ENCODE measurements at places on chromosomes 2 and 18. TPM values are rescaled to one million over a fixed set of nuclear protein-coding genes. Genes with fewer than 3 reads are reported as not detected.

- no peak overlapping the region for H3K4me3 ChIP-seq
- no peak overlapping the region for H3K27ac ChIP-seq
- H3K27me3 ChIP-seq, result peaks cover 8% of the 10 kb centered on the region
- H3K36me3 ChIP-seq, result no peaks in the 10 kb centered on the region
Measured at GRCh38 chr2:118146315-118147283, 58.3 kb downstream of the INSIG2 start.

Gene ICA1L
- 7.5 TPM for total RNA-seq

GRCh38 chr18:70598406-70598805, 309.6 kb downstream of the SOCS6 start:
- H3K4me1 ChIP-seq, result peaks cover 8% of the 10 kb centered on the region
- no peak for DNase-seq
- no peaks in the 10 kb centered on the region for H3K27me3 ChIP-seq
- H3K4me3 ChIP-seq, result no peak overlapping the region
- H3K36me3 ChIP-seq, result peaks cover 6% of the 10 kb centered on the region
- no peak overlapping the region for H3K27ac ChIP-seq

- H3K4me1 ChIP-seq, result peaks cover 16% of the 10 kb centered on the region
- no peak overlapping the region for H3K4me3 ChIP-seq
- H3K27ac ChIP-seq, result no peak overlapping the region
- H3K27me3 ChIP-seq, result peaks cover 41% of the 10 kb centered on the region
Measured at GRCh38 chr18:31648966-31649429, 35.4 kb downstream of the B4GALT6 start.

DNA sequence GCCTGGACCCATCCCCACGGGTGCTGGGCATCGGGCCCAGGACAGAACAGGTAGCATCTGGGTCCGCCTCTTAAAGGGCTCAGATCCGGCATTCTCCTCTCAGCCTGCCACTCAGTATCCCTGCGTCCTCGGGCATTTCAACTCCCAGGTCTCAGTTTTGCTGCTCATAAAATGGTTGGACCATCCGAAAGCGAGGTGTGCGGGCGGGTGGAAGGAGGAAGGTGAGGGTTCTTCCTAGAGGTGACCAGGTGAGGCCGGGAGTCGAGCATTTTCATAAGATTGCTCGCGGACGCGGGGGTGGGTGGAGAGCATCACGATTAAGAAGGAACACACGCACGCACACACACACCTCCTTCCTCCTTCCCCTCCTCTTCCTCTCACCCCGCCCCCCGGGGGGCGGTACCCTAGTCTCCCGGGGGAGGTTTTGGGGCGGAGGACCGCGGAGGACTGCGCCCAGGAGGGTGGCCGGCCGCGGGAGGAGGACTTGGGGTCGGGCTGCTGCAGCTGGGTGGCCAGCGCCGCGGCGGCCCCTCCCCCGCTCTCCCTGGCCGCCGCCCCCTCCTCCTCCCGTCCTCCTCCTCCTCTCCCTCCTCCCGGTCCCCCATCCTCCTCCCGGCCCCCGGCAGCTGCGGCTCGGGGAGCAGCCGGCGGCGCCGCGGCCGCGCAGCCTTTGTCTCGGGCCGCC, 97.9 kb upstream of the GPR45 start:
- H3K4me1 ChIP-seq, result peaks cover 7% of the 10 kb centered on the region
- peak; percentile 45 for DNase-seq
- H3K27ac ChIP-seq, result no peak overlapping the region
- H3K4me3 ChIP-seq, result peak overlapping the region; percentile 63
- H3K27me3 ChIP-seq, result peaks cover 63% of the 10 kb centered on the region
- H3K36me3 ChIP-seq, result no peaks in the 10 kb centered on the region

DNA sequence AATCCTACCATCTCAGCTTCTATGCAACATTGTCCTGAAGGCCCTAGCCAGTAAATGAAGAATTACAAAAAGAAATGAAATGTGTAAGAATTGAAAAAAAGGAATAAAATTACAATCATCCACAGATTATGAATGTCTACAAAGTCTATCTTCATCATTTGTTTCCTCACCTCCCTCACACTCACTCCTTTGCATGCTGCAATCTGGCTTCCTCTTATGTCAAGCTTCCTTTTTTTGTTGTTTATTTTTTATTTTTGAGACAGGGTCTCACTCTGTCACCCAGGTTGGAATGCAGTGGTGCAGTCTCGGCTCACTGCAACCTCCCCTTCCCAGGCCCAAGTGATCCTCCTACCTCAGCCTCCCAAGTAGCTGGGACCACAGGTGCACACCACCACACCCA, 129.0 kb downstream of the CABYR start:
- no peak overlapping the region for H3K27ac ChIP-seq
- peaks cover 3% of the 10 kb centered on the region for H3K4me1 ChIP-seq
- H3K4me3 ChIP-seq, result no peak overlapping the region
- no peaks in the 10 kb centered on the region for H3K36me3 ChIP-seq
- H3K27me3 ChIP-seq, result peaks cover 38% of the 10 kb centered on the region
- DNase-seq, result no peak

GRCh38 chr2:106163948-106164545, 30.1 kb downstream of the UXS1 start:
- no peaks in the 10 kb centered on the region for H3K27me3 ChIP-seq
- peak overlapping the region; percentile 76 for H3K27ac ChIP-seq
- peaks cover 57% of the 10 kb centered on the region for H3K36me3 ChIP-seq
- peak overlapping the region; percentile 1 for H3K4me3 ChIP-seq
- H3K4me1 ChIP-seq, result peaks cover 81% of the 10 kb centered on the region

GRCh38 chr2:230861552-230862255, 3.0 kb upstream of the ITM2C start:
- no peaks in the 10 kb centered on the region for H3K36me3 ChIP-seq
- H3K27me3 ChIP-seq, result peaks cover 9% of the 10 kb centered on the region
- peak; percentile 42 for DNase-seq
- H3K27ac ChIP-seq, result peak overlapping the region; percentile 22
- peaks cover 44% of the 10 kb centered on the region for H3K4me1 ChIP-seq

GRCh38 chr2:111535404-111535803, 348.6 kb downstream of the ANAPC1 start:
- no peak for DNase-seq
- peaks cover 17% of the 10 kb centered on the region for H3K27me3 ChIP-seq
- no peak overlapping the region for H3K4me3 ChIP-seq
- peaks cover 15% of the 10 kb centered on the region for H3K4me1 ChIP-seq
- no peak overlapping the region for H3K27ac ChIP-seq
- no peaks in the 10 kb centered on the region for H3K36me3 ChIP-seq

Gene NEB
- 0.20 TPM for total RNA-seq

DNA sequence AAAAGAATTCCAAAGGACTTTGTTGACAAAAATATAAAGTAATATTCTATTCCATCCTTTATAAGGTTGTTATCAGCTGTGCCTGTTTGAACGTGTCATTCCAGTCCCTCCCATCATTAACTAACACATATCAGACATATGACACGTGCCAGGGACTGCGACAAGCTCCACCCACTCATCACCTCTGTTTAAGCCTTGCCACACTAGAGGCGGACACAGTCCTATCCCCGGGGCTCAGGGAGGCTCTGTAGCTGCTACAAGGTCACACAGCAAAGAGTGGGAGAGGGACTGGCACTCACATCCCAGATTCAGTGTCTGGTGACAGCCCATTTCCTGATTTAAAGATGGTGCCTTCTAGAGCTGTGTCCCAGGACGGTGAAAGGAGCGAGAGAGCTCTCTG, 30.0 kb downstream of the TBC1D8 start:
- DNase-seq, result no peak
- H3K36me3 ChIP-seq, result no peaks in the 10 kb centered on the region
- H3K4me3 ChIP-seq, result no peak overlapping the region
- H3K27ac ChIP-seq, result no peak overlapping the region
- peaks cover 3% of the 10 kb centered on the region for H3K27me3 ChIP-seq

- no peaks in the 10 kb centered on the region for H3K36me3 ChIP-seq
- peak; percentile 71 for DNase-seq
- no peak overlapping the region for H3K27ac ChIP-seq
- H3K27me3 ChIP-seq, result peaks cover 49% of the 10 kb centered on the region
- H3K4me1 ChIP-seq, result peaks cover 1% of the 10 kb centered on the region
Measured at GRCh38 chr2:232521959-232522622, 1.9 kb downstream of the PRSS56 start.

DNA sequence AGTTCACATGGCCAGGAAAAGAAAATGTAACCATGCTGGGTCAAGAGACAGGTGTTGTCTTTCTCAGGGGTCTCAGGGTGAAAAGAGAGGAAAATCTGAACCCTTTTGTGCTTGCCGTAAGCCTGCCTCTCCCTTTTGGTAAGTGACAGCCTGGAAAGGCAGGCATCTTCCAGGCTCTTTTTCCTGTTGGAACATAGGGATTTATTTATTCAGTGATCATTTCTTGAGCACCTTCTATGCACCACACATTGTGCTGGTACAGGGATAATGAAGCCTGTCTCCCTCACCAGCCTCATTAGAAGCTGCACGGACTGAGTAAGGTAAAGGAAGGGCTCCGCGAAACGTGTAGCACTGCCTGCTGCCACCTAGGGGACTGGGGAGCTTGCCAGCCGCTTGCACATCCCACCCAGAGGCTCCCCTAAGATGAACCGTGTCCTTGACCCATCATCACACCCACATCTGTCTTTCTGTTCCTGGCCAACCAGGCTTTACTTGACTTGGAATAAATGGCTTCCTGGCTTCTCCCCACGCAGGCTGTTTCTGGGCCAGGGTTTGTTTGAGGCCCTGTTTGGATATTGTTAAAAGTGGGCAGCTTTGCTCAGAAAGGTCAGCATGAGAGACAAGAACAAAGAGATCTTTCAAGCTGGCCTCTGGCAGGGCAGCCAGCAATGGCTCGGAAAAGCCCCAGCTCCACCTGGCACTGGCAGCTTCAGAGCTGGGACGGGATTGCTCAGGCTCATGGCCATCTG, 73.3 kb upstream of the MCFD2 start:
- peaks cover 9% of the 10 kb centered on the region for H3K36me3 ChIP-seq
- no peak overlapping the region for H3K4me3 ChIP-seq
- no peak overlapping the region for H3K27ac ChIP-seq

DNA sequence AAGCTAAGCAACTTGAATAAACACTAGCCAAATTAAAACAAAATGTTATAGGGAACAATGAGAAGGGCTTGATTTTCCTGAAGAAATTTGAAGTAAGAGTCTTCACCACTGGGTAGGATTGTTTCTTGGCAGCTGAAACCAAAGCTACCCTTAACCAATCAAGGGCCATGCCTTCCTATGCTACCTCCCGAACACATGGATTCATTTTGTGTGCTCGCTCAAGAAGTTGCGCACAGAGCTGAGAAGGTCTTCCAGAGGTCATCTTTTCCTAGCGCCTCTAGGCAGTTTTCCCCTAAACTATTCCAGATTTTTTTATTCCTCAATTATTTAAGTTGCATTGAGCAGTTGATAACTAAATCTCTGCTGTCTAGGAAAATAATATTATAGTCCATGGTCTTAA, 264.6 kb downstream of the RBM43 start:
- no peaks in the 10 kb centered on the region for H3K4me1 ChIP-seq
- DNase-seq, result no peak
- peaks cover 4% of the 10 kb centered on the region for H3K27me3 ChIP-seq
- no peak overlapping the region for H3K4me3 ChIP-seq

DNA sequence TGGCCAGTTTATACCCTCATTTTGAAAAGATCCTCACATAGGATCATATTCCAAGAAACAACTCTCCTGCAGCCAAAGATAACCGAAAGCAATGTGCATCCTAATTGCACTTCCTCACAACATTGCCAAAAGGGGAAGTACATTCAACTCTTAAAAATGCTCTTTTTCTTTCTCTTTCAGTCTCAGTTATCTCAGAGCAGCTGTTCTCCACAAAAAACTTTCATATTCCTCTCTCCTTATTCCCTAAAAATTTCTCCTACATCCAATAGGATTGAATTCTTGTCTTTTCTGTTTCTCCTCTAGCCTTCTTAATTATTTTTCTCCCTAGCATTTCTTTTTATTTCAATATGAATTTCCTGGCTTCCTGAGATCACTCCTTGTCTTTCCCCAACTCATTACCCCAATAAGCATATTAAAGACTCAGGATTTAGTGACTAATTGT, 7.4 kb upstream of the VRK2 start:
- peaks cover 24% of the 10 kb centered on the region for H3K4me1 ChIP-seq
- no peak overlapping the region for H3K27ac ChIP-seq
- peaks cover 16% of the 10 kb centered on the region for H3K36me3 ChIP-seq
- no peaks in the 10 kb centered on the region for H3K27me3 ChIP-seq

GRCh38 chr2:241849616-241850543, 8.8 kb downstream of the PDCD1 start:
- no peaks in the 10 kb centered on the region for H3K27me3 ChIP-seq
- H3K36me3 ChIP-seq, result peaks cover 13% of the 10 kb centered on the region
- no peak for DNase-seq
- H3K4me3 ChIP-seq, result no peak overlapping the region

DNA sequence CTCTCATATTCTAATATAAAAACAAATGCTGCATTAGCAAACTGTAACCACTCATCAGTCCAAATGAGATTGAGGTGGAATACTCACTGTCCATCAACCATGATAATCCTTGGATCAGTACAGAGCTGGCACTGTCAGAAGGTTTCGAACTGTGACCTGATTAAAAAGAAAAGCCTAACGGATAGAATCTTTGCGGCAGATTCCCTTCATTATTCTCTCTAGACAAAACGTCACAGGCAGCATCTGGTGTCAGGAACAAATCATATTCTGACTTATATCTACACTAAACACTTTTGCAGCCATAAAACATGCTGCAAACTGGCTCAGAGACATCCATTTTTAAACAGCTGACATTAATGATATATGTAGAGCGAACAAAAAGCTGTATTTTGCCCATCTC, 677.7 kb upstream of the NXPH2 start:
- DNase-seq, result no peak
- no peaks in the 10 kb centered on the region for H3K4me1 ChIP-seq
- H3K4me3 ChIP-seq, result no peak overlapping the region
- no peaks in the 10 kb centered on the region for H3K36me3 ChIP-seq

Gene CHST9
- total RNA-seq, result not detected

Gene IL1A
- 0.20 TPM for total RNA-seq

GRCh38 chr2:20241973-20242726, 17.2 kb upstream of the SDC1 start:
- H3K27ac ChIP-seq, result no peak overlapping the region
- peaks cover 15% of the 10 kb centered on the region for H3K36me3 ChIP-seq
- DNase-seq, result peak; percentile 50
- peaks cover 3% of the 10 kb centered on the region for H3K4me1 ChIP-seq
- peak overlapping the region; percentile 39 for H3K4me3 ChIP-seq

- H3K36me3 ChIP-seq, result no peaks in the 10 kb centered on the region
- H3K27me3 ChIP-seq, result no peaks in the 10 kb centered on the region
- no peak overlapping the region for H3K27ac ChIP-seq
- no peak overlapping the region for H3K4me3 ChIP-seq
- DNase-seq, result no peak
Measured at GRCh38 chr2:85503851-85504777, 34.9 kb upstream of the MAT2A start.

Gene GAD1
- total RNA-seq, result 1.0 TPM

- no peak overlapping the region for H3K4me3 ChIP-seq
- no peaks in the 10 kb centered on the region for H3K4me1 ChIP-seq
- H3K36me3 ChIP-seq, result no peaks in the 10 kb centered on the region
Measured at GRCh38 chr2:17441055-17441771, 77.0 kb downstream of the RAD51AP2 start.

Data from activated naive CD8-positive, alpha-beta T cell treated with anti-CD3 and anti-CD28 coated beads for 36 hours (primary cell).